Pancreas (tissue), 10 donors: ENCODE measurements at places on chromosomes 2 and 18.

GRCh38 chr18:11533942-11534496 is 75.4 kb upstream of the SLC35G4 start:
- no peak for DNase-seq

- peak; percentile 47 for DNase-seq
Measured at GRCh38 chr2:106542746-106543359, 55.7 kb downstream of the CD8B2 start.

DNA sequence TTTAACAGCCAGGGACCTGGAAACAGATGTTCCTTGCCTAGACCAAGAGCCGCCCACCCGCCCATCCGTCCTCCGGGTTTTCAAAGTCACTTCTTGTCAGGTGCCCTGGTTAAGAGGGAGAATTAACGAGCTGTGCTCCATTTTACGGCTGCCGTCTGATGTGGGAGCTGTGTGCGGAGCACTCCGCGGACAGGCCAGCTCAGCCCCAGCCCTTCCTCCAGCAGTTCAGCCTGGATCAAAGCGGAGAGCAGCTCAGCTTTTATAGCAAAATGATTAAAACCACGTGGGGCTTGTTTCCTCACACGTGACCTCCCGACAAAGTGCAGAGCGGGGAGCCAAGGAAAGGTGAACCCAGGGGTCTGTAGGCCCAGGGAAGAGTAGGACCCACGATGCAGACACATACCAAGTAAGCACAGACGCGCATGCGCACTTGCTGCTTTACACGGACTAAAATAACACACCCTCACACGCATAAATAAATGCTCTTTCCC is 46.1 kb upstream of the PKDCC start:
- DNase-seq = no peak

GRCh38 chr2:158228943-158229508 is 127.3 kb downstream of the UPP2 start:
- no peak for DNase-seq

- DNase-seq = no peak
Measured at GRCh38 chr2:179900655-179901054, 39.2 kb upstream of the ZNF385B start.

GRCh38 chr18:59763541-59764136 is 66.4 kb upstream of the CCBE1 start:
- DNase-seq = no peak

GRCh38 chr2:178363252-178363651 is 87.7 kb downstream of the PRKRA start:
- peak; percentile 29 for DNase-seq

- DNase-seq = no peak
Measured at GRCh38 chr2:181104512-181105115, 124.2 kb downstream of the UBE2E3 start.

GRCh38 chr2:169184074-169184473 is 114.7 kb downstream of the DHRS9 start:
- DNase-seq = no peak

- no peak for DNase-seq
Measured at GRCh38 chr18:12257996-12258718, 4.0 kb downstream of the CIDEA start.

GRCh38 chr2:7692657-7693161 is 775.5 kb downstream of the RNF144A start:
- no peak for DNase-seq

DNA sequence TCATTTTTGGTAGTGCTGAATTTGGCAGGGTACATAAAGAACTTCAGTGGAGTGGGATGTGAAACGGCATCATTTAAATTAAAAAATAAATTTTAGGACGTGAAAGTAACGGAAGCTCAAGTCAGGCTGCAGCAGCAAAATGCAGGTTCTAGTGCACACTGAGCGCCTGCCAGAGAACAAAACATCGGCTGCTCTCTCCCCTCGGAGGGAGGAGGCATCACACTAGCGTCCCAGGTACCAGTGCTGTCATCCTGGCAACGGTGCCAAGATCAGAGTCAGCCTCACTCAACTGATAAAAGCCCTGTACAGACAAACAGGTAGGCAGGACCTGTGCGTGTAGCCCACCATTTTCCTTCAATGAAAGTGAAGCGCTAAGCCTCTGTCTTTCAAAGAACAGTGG is 261.5 kb downstream of the PTGR3 start:
- DNase-seq = no peak

- no peak for DNase-seq
Measured at GRCh38 chr2:210459407-210459806, 17.2 kb downstream of the LANCL1 start.

GRCh38 chr2:73730810-73731209 is 6.3 kb downstream of the TPRKB start:
- DNase-seq = no peak

DNA sequence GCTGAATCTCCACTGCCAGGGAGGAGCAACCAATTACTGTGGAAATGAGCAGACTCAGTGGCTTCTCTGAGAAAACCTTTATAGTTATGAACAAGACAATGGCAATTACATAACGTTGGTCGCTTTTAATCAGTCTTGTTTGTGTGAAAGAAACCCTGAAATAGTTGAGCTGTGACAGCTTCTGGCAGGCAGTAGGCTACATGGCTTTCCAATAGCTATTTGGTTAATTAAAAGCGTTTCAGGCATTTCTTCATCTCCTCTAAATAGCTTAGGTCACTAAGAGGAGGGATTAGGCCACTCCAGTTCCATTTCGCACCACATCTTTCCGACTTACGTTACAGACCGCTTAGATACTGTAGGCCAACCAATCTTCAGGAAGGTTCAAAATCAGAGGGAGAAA is 794.4 kb upstream of the ID2 start:
- DNase-seq = no peak

DNA sequence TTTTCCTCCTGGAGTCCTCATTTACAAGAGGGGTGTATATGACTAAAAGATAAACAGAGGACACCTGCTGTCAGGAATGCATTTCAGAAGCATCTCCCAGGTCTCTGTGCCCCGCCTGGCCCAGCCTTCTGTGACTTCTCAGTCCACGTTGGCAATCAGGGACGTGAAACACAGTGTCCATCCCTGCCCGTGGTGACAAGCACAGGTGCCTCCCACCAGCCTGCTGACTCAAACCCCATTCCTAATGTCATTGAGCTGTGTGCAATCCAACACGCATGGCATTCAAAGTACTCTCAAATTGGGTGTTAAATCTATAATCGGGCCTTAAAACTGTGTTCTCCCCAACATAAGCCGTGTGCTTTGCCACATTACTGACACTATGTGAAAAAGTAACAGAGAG is 343.2 kb downstream of the EIPR1 start:
- DNase-seq = no peak

DNA sequence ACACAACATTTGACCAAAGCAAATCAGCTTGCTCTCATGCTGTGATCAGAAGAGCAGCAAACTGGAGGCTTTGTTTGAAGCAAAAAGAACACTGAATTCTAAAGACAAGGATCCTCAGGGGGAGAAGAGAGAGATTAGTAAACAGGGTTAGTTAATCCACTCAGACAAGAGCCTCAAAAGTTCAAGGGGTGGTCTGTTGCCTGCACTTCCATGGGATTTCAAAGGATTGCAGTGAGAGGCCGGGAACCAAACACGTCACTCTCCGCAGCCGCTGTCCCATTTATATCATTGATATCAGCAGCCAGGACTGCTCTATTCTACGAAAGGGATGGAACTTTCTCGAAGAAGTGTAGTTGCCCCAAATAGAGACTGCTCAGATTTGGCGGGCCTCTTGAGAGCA is 97.8 kb upstream of the SP3 start:
- DNase-seq = no peak

DNA sequence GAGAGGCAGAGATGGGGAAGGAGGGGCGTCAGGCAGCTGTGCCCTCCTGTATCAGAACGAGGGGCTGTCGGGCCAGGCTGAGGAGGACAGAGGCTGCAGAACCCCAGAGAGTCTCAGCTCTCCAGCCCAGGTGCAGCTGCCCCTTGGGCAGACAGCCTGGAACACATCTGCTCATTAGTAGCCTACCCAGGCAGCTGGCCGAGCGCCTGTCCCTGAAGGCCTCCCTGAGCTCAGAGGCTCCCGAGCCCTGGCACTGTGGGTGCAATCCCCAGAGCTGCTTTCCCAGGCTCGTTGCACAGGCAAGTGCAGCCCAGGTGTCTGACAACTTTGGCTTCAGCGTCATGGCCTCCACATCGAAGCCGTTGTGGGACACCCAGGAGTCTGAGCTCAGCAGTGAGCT is 13.1 kb upstream of the TMEM185B start:
- no peak for DNase-seq

GRCh38 chr2:218262237-218262600 is 1.4 kb downstream of the GPBAR1 start:
- DNase-seq = no peak

DNA sequence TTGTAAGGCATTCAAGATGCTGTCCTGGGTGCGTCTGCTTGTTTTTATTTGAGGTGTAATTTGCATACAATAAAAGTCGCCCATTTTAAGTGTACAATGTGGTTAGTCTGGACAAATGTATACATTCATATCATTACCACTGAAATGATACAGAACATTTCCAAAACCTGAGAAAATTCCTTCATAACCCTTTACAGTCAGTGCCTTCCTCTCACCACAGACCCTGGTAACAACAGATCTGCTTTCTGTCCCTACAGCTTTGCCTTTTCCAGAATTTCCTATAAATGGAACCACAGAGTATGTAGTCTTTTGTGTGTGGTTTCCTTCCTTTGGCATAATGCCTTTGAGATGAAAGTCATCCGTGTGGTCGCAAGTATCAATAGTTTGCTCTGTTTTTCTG is 45.8 kb upstream of the NFU1 start:
- DNase-seq = no peak

DNA sequence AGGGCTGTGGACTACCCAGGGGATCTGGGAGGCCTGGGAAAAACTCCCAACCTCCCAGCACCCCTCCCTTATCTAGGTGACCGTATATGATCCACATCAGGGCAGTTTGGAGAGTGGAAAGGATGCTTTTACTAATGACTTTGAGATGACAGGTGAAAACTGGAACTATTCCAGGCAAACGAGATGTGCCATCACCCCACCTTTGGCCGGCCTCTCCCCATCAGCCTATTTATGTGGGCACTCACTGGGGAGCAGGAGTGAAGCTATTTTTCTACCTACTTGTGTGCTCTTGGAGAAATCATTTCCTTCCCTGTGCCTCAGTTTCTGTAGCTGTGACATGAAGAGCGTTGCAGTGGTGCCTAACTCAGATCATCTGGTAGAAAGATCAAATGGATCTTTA is 107.2 kb downstream of the SMAD7 start:
- no peak for DNase-seq

GRCh38 chr2:234564699-234565098 is 67.8 kb upstream of the ARL4C start:
- no peak for DNase-seq

DNA sequence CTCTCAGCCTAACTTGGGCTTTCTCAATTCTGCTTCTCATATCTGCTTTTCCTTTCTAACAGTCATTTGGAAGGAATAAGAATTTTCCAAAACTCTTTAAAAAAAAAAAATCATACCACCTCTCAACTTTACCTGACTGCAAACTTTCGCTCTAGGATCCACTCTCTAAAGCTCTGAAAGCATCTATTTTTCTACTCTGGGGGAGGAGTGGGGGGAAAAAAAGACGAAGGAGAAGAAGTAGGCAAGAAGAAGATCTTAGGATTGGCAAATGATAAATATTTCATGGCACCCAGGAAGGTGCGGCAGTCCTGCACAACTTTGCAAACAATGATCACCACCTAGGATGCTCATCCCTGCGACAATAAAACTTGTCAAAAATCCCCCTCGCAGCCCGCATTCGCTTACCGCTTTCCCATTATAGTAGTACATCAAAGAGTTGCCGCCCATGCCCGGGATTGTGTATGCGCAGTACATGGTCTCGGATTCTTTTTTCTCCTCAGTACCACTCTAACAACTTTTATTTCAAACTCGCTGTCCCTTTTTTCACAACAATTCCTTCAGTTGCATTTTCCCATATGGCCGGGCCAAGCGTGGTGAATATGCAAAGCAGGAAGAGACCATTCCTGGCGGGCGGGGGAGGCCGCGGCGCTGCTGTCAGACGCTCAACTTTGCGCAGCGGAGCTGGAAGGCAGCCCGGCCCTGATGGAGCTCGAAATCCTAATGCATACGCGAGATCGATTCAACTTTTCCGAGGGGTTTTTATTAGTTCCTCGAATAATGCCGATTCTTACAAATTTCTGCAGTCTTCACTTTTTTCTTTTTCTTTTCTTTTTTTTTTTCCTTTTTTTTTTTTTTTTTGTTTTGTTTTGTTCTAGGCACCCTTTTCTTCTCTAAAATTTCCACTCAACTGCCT is 266.5 kb downstream of the TCF4 start:
- DNase-seq = peak; percentile 64

DNA sequence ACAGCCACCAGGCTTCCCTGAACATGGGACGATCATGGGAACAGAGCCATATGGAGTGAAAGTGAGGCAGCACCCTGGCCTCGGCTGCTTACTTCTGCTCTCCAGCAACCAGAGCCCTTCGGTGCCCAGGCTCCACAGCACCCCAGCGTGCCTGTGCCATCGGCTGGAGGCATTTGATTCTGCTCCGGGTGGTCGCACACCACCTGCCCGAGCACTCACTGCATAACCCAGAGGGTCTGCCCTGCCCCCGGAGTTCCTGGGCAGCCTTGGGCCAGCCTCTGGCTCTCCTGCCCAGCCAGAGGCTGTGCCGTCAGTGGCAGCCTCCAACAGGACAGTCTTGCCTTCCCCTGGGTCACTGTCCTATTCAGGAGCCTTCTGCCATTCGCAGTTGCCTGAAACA is 3.9 kb downstream of the ASTL start:
- no peak for DNase-seq

GRCh38 chr2:120660056-120660694 is 75.5 kb upstream of the GLI2 start:
- no peak for DNase-seq

DNA sequence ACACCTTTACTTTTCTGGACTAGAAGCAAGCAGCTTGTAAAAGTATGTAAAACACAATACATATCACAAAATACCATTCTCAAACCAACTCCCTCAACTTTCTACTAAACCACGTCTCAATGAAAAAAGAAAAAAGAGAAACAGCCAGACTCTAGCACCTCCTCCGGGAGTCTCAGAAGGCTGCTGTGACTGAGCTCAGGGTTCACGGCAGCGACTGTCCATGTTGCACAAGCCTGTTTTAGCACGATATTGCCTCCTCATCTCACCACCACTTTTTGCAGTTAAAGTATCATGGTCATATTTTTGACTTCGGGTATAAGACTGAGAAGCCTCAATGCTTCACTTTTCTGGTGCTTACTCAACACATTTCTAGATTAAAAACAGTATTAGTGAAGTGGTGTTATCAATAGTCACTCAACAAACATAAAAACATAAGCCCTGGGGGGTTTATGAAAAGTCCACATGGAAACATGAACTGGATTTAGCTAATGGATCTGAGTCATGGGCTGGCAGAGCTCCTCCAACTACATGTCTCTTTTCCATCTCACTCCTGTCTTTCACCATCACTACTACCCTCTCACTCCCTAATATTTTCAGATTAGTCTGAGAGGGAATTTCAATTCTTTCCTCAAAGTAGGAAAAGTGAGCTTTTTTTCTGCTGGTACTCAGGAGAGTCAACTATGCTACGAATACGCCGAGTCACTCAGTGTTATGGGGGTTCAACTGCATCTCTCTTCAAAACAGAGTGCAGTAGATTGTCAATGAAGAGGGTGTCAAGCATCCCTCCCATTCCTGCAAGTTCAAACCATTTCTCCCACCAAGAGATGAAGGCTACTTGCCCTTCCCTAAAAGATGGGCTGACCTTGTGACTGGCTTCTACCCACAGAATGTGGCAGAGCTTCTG is 113.7 kb downstream of the OSR1 start:
- no peak for DNase-seq

GRCh38 chr2:23380562-23381065 is 4.4 kb upstream of the KLHL29 start:
- no peak for DNase-seq
